ENCODE measurements at places on chromosomes 16 and 17.

DNA sequence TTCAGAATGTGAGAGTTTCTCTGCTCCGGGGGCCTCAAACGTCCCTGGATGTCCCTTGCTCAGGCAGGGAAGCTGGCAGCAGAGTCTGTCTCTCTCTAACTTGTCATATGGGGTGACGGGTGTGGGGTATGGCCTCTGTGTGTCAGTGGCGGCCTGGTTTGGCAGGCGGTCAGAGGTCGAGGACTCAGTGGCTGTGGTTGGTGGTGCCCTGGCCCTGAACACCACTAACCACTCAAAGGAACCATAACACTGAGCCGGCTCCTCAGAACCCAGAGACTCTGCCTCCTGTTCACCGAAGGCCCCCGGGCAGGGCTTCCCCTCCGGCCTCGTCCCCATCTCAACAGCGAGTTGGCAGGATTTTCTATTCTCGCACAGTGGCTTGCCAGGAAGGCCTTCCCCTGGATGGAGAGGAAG, 677 bp downstream of the P2RX1 start:
- DNase-seq = no peak

DNA sequence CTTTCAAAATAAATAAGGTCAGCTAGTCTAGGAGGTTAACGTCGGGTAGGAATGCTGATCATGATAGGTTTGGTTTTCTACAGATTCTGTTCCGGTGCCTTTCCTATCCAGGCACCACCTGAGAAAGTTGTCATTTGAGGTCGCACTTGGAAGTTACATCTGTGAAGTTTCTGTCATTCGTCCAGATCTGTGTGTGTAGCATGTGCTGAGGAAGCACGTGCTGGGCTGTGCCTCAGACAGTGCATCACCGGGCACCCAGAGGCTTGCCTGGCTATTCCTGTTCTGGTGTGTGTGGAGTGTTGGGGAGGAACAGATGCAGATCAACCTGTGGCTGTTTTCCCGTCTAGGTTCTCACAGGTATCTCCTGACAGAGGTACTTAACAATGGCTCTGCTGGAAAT, 42.6 kb downstream of the DNAJA2 start:
- no peak for DNase-seq

- DNase-seq = no peak
Measured at GRCh38 chr16:35177851-35178250, 1718.4 kb downstream of the TP53TG3F start.

- peak; percentile 34 for DNase-seq
Measured at GRCh38 chr17:60141111-60142018, 8.4 kb upstream of the CA4 start.

DNA sequence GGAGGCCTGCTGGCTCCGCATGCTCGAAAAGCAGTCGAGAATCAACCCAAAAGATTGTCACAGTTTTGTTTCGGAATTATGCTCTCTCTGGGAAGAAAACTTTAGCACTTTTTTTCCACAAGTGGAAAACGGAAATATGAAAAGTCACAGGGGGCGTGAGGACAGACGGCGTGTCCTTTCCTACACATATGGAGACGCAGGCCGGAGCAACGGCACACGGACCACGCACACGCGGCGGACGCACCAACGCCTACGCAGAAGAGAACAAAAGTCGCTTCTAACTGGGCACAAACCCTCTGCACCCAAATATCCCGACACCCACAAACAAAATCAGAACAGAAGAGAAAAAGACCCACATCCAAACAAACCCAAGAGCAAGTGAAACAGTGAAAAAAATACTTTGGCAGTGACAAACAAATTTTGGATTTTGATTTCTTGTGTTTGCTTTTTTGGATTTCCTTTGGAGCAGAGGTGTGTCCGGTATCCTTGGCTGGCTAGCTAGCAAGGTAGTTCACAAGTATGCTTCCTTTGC, 9.3 kb upstream of the PABPN1L start:
- no peak for DNase-seq

- DNase-seq = peak; percentile 75
Measured at GRCh38 chr16:14486520-14487303, 143.3 kb downstream of the PARN start.

DNA sequence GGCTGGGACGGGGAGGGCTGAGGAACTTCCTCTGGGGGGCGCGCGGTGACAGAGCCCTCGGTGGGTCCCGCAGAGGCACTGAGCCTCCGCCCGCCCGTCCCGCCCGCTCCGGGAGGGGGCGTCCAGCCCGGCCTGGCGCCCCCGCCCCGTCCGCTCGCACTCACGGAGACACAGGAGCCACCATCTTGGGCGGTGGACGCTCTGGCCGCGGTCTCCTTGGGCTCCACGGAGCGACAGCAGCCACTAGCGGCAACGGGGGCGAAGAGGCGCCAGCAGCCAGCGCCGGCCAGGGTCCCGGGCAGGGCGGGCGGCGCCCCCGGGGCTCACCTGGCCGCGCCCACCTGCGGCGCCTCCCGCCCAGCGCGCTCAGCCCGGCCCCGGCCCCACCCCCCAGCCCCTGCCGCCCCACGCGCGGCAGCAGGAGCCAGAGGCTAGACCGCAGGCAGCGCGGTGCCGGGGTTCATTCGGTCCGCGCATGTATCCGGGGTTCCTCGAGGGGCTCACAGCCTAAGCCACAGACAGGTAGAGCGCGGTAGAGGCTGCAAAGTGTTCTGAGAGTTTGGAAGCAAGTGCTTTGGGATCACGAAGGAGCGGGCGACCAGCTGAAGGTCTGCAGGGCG, at the start of gene C17orf113:
Gene C17orf113, minus strand, starts transcription at position 209 of the 620 bp plus-strand sequence. CDS start 7,225 bp downstream, outside the sequence.
- peak; percentile 81 for DNase-seq

DNA sequence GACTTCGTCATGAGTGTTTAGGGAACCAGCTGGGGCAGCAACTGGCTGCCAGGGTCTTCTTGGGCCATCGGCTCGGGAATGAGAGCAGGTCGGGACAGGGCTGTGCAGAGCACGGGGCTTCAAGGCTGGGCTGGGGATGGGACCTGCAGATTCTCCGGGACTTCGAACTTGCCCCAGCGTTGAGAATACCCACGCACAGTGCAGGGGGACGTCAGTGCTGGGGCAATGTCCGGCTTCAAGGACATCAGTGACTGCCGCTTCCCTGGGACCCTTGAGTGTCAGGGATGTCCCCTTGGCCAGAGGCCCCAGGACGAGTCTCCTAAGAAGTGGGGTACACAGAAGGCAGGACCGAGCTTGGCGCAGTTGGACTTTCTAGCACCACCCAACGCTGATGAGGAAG, 76.3 kb downstream of the MGAT5B start:
- DNase-seq = no peak

GRCh38 chr16:10609402-10609774, 29.0 kb upstream of the EMP2 start:
- no peak for DNase-seq

DNA sequence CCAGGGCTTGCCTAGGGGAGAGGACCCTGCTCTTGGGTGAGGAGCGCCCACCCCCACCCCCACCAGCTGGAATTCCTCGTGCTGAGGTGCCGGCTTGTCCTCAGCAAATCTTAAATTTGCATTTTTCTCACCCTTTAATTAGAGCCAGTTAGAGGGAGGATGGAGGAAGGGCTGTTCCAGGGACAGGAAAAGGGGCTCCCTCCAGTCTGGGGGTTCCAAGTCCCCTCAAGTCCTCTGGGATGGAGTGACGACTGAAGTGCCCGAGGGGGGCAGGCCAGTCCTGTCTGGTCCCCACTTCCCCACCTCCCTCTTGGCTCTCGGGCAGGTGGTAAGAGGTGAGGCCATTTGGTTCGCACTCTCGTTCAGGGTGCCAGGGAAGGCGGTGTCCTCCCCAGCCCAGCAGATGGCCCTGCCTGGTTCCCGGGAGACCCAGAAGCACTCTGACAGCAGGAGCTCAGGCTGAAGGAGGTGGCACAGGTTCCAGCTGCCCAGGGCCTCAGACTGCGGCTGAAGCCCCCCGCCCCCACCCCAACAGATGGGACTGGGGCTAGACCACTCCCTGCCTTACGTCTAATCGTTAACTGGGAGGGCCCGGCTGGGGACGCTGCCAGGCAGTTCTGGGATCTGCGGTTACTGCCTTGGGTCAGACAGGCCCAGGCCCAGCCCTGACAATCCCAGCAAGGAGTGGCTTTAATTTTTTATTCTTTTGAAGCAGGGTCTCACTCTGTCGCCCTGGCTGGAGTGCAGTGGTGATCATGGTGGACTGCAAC, 2.2 kb downstream of the RAB26 start:
- DNase-seq = peak; percentile 56

DNA sequence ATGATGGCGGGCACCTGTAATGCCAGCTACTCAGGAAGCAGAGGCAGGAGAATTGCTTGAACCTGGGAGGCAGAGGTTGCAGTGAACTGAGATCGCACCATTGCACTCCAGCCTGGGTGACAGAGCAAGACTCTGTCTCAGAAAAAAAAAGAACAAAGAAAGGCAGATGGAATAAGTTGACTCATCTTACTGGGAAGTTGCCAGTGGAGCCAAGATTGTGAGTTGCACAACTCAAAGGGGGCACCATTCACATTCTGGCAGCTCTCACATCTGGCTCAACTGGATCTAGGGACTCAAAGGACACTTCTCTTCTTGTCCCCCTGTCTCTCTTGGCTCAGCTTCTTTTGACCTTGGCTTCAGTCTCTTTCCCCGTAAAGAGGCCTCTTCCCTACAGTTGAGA, 53.7 kb upstream of the ETV4 start:
- no peak for DNase-seq

- DNase-seq = peak; percentile 97
Measured at GRCh38 chr16:24255456-24256371, at the start of gene CACNG3. CACNG3 (plus strand) TSS chr16:24256335; CDS start chr16:24256755, 420 bp downstream.

DNA sequence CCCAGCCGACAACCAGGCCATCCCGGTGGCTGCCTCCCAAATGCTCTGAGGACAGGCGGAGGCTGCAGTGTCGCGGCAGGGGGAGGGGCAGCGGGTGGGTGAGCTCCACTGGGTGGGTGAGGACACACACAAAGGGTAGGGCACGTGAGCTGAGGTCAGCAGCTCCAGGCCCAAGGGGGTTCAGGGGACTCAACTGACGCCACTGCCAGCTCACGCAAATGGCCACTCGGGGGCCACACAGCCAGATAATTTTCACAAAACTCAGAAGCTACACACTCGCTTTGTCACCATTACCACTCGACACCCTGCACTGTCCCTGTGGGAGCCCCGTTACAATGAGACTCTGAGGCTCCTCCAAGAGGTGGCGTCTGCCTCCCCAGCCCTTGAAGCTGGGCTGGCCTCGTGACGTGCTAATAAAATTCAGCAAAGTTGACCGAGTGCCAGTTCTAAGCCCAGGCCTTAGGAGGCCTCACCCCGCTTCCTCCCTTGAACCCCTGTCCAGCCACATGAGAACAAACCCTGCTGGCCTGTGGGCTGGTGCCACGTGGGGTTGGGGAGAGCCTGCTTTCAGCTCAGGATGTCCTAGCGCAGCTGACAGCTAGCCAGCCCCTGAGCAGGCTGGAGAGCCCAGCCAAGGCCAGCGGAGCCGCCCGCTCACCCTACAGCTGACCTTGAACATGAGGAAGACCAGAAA, 56.9 kb downstream of the RMI2 start:
- no peak for DNase-seq

DNA sequence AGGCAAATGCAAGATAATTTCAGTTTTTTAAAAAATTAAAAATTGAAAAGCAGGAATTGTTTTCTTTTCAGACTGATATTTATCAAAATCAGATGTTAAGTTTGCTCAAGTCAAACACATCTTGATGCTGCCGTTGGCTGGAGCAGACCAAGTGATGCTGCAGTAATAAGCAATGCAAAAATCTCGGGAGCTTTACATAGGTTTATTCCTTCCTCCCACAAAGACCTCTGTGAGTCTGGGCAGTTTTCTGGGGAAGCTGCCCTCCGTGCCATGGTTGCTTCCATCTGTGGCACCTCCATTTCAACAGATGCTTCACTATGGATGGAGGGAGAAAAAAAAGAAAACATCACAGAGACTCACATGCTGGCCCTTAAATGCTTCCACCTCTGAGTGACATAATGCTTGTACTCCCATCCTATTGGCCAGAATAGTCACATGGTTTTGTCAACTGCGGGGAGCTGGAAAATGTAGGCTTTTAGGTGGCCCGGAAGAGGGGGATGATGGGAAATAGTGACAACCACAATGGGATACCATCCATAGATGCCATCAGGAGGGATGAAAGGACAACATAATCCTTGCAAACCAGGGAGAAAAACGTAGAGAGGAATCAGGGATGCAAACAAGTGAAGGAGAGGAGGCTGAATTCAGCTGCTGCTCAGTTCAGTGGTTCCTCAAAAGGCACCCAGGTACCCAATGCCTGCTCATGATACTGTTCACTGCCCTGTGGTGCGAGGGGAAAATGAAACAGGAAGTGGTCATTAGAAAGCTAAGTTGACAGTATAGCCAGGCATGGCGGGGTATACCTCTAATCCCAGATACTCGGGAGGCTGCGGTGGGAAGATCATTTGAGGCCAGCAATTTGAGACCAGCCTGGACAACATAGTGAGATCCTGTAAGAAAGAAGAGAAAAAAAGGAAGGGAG, 13.5 kb upstream of the ERCC4 start:
- no peak for DNase-seq

- no peak for DNase-seq
Measured at GRCh38 chr16:88477631-88478519, 24.8 kb downstream of the ZFPM1 start.

GRCh38 chr16:54493061-54493460, 206.5 kb upstream of the IRX3 start:
- peak; percentile 59 for DNase-seq

- peak; percentile 17 for DNase-seq
Measured at GRCh38 chr17:76239538-76240274, 587 bp downstream of the RNF157 start.

- no peak for DNase-seq
Measured at GRCh38 chr17:12358477-12358876, 307.2 kb upstream of the MYOCD start.

GRCh38 chr16:9033125-9033830, 58.2 kb upstream of the HAPSTR1 start:
- DNase-seq = peak; percentile 83

GRCh38 chr17:16820161-16820877, 130.3 kb downstream of the CCDC144A start:
- no peak for DNase-seq

DNA sequence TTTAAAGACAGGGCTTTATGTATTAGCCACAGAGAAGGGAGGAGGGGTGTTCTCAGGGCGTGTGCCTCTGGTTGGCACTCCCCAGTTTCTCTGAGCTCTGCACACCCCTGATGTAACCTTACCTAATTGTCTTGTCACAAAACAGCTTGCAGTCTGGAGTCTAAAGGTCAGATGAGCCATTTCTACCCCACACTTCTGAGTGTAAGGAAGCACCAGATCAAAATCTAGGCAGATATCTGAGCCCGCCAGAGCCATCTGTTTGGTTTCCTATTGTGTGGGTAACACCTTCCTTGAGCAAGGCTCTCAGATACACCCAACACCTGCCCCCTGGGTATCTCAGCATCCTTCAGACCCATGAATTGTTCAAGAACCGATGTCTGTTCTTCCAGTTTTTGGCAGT, 15.5 kb downstream of the CDH1 start:
- DNase-seq = no peak

DNA sequence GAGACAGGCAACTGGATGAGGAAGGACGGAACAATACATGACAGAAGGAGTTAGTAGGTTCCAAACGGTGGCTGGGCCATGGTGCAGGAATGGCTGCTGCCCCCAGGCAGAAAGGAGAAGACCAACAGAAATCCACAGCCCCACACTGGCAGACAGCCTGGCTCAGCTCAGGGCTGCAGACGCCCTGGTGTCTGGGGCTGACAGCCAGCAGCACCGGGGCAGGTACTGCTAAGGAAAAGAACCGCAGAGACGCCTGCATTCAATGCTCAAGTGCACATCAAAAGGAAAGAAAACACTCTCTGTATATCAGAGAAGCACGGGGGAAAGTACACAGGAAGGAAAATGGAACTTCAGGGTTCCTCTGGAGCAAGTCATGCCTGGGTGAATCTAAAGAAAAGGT, 53.4 kb downstream of the GAS7 start:
- DNase-seq = no peak

All from cardiac muscle cell (in vitro differentiated cells and primary cell).